ENCODE measurements at places on chromosomes 7 and 10.

- no peak for DNase-seq
These were observed 126.5 kb upstream of the VKORC1L1 start for GRCh38 chr7:65746398-65746669.

DNA sequence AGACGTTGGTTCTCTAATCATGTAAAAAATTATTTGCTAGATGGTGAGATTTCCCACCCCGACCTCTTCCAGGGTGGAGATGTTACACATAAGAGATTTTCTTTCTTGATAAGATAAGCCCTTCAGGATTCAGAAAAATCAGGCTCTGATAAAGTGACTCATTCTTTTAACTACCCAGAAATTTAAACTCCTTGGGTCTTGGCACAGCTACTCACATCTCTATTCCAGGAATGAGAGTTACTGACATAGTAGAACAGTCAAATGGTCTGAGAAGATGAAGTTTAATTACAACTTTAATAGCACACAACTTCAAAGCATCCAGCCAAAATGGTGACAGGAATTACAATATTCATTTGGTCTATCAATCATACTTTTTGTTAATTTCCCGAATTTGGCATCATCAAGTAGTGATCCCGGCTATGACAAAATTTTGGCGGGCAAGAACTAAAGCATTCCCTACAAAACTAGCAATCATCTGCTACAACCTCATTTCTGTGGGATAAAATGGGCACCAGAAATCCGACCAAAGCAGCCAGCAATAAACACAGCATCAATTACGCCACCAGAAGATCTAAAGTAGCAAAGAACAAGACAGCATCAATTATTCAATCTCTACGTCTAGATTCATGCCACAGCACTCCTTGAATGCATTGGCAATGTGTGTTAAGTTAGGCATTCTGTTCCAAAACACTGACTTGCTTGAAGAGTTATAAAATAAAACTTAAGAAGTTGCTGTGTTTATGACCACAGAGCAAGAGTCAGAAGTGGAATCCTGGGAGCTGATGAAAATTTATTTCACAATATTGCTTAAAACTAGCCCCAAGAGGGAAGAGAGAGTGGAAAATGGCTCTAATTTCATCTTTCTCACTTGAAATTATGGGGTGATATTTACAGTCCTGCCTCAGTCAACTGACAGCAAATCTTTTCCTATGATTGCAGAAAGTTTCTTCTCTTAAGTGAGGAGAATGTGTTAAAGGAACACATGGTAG is 565.7 kb upstream of the ANKRD30A start:
- no peak for DNase-seq

GRCh38 chr10:12945690-12946359 is 55.7 kb downstream of the CCDC3 start:
- no peak for DNase-seq

DNA sequence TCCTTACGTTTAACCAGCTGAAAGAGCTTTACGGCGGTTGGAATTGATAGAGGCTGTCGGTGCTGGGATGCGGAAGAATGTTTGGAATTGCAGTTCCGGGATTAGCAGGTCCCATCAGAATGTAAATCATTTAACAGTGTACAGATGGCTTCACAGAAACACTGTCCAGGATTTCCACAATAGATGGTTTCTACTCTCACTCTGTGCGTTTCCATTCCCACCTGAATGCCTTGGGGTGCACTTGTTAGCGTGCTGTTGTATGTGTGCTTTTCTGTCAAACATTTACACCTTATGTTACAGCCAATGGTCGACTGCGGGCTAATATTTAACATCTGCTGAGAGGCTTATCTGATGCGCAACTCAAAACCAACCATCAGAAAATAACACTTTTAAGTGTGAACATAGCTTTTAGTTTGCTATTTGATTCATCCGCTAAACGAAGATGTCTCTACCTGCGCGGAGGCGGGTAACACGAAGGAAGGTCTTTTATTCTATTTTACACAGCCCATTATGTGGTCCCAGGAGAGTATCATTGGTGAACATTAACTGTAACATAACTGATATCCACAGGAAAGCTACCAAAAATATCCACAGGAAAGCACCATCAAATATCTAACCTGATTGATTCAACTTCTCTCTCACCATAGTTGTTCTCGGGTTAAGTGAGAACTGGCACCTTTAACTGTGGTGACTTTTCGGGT is 179.0 kb downstream of the PRPF18 start:
- no peak for DNase-seq

DNA sequence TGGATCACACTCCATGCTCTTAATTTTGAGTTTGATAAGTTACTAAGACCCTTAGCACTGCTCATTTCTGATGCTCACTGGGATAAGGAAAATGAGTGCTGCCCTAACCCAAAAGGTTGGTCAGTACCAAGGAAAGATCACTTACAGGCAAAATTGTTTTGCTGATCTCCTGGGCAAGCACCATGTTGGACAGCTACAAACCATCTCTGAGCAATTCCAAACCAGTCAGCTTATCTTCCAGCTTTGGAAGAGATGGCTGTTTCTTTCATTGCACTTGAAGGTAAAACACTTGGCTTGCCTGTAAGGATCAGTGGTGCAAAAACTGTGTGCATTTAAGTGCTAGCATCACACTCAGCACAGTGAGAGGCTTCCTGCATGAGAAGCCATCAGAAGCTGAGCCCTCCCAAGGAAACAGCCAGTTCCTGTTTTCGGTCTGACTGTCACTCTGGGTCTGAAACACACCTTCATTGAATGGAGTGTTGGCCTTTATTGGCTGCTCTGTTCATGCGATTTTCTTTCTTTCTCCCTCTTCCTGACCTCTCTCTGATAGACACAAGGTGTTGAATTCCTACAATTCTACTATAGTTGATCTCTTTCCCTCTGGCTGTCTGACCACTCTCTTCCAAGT is 126.4 kb upstream of the GHITM start:
- no peak for DNase-seq

DNA sequence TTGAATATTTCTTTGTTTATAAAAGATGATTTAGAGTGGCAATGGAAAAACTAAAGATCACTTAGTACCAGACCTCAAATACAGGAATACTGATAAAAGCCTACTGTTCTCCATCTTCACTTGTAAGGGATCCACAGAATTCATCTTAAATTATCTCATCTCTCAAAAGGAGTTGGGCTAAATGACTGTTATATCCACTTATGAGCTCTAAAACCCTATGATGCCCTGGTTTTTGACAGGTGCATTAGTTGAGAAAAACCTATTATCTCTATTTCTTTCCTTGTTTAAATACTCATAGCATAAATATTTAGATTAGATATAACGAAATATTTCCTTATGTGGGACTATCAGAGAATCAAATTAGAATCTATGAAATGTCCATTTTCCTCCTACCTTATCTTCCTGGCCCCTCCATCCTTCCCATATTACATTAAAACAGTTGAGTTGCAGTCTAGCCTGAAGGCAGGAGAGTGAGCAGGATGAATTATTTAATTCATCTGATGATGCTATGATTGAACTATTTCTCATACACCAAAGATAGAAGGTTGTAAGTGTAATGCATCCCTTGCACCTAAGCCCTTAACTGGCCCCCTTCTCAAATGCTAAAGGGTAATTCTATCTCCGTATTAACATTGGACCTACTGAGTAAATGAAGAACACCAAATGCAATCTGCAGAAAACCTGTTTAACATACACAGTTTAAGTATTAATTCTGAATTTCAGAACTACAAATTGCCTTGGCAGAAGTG is 29.7 kb downstream of the PPP3CB start:
- DNase-seq = no peak

- peak; percentile 15 for DNase-seq
These were observed 194.8 kb downstream of the MAD1L1 start for GRCh38 chr7:2037808-2038522.

GRCh38 chr7:83677180-83677866 is 28.4 kb upstream of the SEMA3E start:
- DNase-seq = peak; percentile 54

DNA sequence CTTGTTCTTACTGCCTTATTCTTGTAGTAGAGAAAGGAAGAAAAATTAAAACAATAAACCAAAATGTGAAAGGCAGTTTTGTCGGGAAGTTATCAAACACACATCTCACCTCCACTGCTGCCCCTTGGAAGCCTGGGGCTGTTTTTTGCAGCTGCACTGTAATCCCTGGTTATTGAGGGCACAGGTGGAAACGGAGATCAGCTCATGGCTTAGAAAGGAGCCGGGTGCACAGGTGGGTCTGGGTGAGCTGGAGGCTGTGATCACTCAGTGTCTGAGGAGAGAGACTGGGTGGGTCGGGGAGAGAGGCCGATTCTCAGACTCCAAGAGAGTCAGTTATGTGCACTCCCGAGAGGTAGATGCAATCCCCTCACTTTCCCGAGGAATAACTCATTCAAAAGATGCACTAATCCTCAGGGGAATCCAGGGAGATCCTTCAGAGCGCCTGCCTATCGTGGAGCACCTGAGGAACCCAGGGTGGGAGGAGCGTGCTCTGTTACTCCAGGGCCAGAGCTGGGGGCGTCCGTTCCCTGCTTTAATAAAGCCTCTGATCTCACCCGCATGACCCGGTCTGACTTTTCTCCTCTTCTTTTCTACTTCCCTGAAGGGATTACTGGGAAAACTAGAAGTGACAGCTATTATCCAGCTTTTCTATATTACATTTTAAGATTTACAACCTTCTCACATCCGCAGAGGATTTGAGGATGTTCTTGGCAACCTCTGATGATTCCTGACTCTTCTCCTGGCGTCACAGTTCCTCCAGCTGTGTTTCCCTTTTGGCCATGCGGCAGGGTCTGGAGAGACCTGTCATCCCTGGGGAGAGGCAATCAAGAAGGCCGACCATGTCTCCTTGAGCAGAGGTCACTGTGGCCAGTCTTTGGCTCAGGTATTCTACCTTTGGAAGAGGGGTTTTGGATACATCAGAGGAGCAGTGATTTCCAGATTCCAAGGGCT is 82.1 kb downstream of the CAMK1D start:
- DNase-seq = no peak

DNA sequence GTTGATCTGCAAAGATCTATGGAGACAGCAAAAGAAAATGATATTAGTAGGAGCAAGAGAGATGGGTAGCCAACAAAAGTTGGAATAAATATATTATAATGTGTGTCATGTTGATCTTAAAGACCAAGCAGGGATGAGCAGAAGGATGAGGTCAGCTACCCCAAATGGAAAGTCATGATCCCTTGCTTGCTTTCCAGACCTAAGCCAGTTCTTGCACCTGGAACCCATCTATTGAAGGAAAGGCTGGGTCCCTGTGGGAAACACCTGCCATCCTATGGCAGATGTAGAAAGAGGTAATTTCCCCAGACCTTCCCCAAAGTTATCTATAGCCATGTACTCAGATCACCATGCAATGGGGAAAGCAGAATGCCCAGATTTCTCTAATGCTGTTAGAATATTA is 52.5 kb downstream of the LYZL2 start:
- DNase-seq = no peak

DNA sequence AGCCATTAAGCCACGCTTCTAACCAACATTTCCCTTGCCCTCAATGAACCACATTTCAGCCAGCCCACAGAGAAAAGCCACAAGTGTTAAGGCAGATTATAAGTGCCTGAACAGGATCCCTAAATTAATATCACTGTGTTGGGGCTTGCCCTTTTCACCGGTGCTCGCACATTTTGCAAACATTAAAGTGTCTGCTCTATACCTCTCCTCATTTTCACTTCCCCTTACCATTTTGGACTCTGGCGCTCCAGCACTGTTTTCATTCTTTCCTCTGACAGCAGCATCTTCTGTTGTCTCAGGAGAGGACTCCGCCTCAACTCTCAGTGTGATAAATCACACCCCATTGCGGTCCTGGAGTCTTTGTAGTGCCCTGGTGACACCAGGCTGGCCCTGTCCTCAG is 274.2 kb downstream of the BAMBI start:
- DNase-seq = no peak

DNA sequence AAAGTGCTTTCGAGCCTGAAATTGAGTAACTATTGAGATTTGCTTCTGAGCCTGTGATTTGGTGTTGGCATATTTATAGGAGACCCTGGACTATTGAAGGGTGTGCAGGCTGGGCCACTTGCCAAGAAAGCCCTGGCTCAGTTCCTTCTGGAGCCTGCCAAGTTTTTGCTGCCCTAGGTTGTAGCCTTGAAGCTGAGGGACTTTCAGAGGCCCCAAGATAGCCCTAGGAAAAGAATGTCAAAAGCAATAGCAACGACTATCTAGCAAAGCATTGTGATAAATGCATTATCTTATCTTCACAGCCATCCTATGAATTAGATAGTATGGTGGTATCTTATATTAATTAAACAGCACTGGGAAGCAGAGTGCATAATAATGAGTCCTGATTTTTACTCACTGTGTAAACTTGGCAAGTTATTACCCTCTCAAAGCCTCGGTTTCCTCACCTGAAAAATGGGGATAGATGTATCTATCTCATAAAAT is 473.7 kb upstream of the PODXL start:
- DNase-seq = no peak

GRCh38 chr7:89451911-89452310 is 656.4 kb upstream of the TEX47 start:
- no peak for DNase-seq

DNA sequence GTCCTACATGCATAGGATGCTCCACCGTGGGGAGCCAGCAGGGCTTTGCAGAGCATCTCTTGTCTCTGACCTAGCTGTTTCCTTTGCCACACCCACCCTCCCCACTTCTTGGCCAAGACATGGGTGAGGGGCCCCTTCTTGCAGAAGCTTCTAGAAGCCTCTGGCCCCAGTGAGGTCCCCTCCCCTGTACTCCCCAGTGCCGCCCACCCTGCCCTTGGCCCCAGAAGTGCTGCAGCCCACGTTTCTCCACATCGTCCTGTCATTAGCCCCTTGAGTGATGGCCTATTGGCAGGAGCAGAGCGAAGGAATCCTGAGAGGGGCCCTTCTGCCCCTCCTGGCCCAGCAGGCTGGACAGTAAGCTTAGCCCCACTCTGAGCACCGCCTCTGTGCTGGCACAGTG is 43.7 kb downstream of the ALOX5 start:
- DNase-seq = no peak

- DNase-seq = no peak
These were observed 386.0 kb downstream of the HGF start for GRCh38 chr7:81383846-81384245.

DNA sequence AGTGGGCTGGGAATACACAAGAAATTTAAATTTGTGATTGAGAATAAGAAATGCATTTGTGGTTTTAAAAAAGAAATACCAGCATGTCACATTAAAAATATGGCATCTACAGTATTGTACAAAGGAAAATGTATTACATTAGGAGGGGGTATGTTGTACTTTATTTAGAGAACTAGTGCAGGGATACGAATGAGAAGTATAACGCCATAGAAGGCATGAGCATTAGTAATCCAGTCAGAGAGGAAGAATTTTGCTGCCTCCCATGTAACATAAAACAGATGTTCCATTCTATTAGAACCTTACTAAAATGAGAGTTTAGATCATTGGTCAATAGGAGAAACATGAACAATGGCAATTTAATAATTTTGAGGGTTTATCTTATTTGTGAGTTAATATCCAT is 182.2 kb downstream of the ADK start:
- DNase-seq = peak; percentile 64

- no peak for DNase-seq
These were observed 21.9 kb downstream of the WIPI2 start for GRCh38 chr7:5211730-5212482.

GRCh38 chr7:16801111-16801542 is 3.7 kb downstream of the AGR2 start:
- peak; percentile 17 for DNase-seq

All from BJ (cell line).